Neural crest cell (in vitro differentiated cells): ENCODE measurements at places on chromosomes 2 and 18. TPM values are rescaled to one million over a fixed set of nuclear protein-coding genes. Genes with fewer than 3 reads are reported as not detected.

DNA sequence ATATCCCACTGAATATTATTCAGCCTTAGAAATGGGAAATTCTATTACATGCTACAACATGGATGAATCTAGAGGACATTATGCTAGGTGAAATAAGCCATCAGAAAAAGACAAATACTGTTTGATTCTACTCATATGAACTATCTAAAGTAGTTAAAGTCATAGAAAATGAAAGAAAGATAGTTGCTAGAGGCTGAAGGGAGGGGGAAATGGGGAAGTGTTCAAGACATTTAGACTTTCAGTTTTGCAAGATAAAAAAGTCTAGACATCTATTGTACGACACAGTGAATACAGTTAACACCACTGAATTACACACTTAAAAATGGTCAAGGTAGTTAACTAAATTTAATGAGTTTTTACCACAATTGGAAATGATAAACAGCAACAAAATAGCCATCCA is 835.9 kb upstream of the CHAC2 start:
- no peak for DNase-seq

GRCh38 chr2:217743966-217744761 is 258.6 kb downstream of the TNS1 start:
- no peak for DNase-seq

GRCh38 chr18:46072376-46072867 is 362 bp upstream of the PSTPIP2 start:
- peak; percentile 16 for DNase-seq

DNA sequence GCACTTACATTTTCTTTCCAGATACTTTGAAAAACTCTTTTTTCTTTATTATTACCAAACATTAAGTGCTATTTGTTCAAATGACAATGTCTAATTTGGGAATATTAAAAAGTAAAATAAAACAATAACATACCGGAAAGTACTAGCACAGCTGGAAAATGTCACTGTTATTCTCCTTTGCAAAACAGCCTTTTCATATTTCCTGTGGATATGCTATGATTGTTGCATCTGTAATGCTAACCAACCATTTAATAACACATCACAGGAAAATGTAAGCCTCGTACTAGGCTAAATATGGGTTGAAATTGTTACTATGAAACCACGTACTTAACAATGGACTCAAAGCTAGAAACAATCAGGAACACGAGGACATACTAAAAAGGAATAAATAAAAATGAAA is 298.1 kb downstream of the CBLN2 start:
- DNase-seq: no peak

DNA sequence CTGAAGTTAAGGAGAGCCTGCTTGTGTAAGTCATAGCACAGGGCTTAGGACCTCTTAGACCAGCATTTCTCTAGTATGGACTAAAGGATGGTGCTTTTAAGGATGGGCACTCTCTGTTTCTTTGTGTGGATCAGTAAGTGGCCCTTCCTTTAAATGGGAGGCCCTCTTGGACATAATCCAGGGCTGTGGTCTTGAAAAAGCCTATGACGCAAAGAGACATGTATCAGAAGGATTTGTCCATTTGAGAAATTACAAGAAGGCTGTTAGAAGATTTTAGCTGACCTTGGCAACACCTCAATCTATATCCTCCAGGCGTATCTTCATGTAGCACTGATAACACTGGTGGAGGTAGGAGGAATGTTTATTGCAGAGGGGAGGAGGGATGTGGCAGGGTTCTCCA is 79.2 kb downstream of the PRPF40A start:
- no peak for DNase-seq

DNA sequence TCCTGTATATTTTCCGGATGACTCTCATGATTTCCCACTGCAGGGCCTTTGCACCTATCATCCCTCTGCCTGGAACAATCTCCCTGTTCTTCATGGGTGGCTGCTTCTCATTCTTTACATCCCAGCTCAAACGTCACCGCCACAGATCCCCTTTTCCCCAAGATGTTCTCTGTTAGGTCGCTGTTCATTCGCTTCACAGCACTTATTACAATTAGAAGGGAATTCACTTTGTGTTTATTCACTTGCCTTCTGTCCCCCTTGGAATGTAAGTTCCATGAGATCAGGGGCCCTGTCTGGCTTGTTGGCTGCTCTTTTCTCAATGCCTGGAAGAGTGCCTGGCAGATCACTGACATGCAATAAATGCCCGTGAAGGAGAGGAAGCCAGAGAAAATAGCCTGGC is 106.7 kb downstream of the FOXI3 start:
- DNase-seq: no peak

Gene NPPC
- 12.7 and 16.5 TPM in 2 replicates for total RNA-seq

Gene AOX1
- 2.8 and 4.3 TPM in 2 replicates for total RNA-seq

Gene PPP1R1C
- total RNA-seq: 1.7 and 2.2 TPM in 2 replicates

Gene WDR54
- 56.9 and 57.8 TPM in 2 replicates for total RNA-seq

Gene ADGRF3
- total RNA-seq: 0.44 and 0.77 TPM in 2 replicates

Gene VSNL1
- 1.7 and 2.1 TPM in 2 replicates for total RNA-seq

Gene ELP2
- total RNA-seq: 80.4 and 94.1 TPM in 2 replicates

Gene TRIM54
- total RNA-seq: not detected in 2 replicates
